ENCODE measurements at places on chromosomes 7 and 10. TPM values are rescaled to one million over a fixed set of nuclear protein-coding genes. Genes with fewer than 3 reads are reported as not detected.

Gene CYP2C8
- 0.61 TPM for total RNA-seq

Gene CHAT
- total RNA-seq = not detected

Gene GLCCI1
- total RNA-seq = 1.5 TPM

DNA sequence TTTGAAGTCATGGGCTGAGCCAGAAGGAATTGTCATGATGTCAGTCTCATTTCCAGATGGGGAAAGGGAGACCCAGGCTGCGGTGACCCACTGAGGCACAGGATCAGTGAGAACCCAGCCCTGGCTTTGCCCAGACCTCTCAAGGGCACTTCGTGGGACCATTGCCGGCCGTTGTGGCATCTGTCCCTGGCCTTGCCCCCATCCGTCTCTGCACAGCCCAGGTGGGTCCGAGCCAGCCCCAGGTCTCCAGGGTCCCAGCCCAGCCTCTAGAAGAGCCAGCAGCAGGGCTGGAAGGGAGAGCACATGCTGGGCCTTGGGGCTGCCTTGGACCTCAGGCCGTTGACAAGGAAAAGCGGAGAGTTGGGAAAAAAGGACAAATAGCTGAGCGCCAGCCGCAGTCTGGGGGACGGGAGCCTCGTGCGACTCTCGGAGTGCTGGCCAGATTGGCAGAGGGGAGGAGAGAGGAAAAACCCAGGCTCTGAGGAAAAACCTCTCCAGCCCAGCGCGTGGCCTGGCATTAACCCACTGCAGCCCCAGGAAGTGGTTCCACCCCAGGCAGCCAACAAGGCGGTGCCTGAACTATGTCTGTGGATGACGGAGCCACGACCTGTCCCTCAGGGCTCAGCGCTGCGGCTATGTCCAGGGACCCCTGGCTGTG, 30.2 kb downstream of the GRIFIN start:
- no peak overlapping the region for H3K4me3 ChIP-seq
- no peaks in the 10 kb centered on the region for H3K36me3 ChIP-seq
- H3K4me1 ChIP-seq = peaks cover 6% of the 10 kb centered on the region
- no peaks in the 10 kb centered on the region for H3K27me3 ChIP-seq
- no peak for DNase-seq

- H3K27me3 ChIP-seq = no peaks in the 10 kb centered on the region
- no peak overlapping the region for H3K27ac ChIP-seq
- H3K4me1 ChIP-seq = no peaks in the 10 kb centered on the region
- H3K36me3 ChIP-seq = no peaks in the 10 kb centered on the region
These were observed 786.9 kb upstream of the IGFBP3 start for GRCh38 chr7:46707973-46708372.

- no peak overlapping the region for H3K4me3 ChIP-seq
- DNase-seq = no peak
- H3K4me1 ChIP-seq = no peaks in the 10 kb centered on the region
- no peaks in the 10 kb centered on the region for H3K36me3 ChIP-seq
These were observed 139.4 kb downstream of the SKIDA1 start for GRCh38 chr10:21385996-21386585.

Gene NKX1-2
- total RNA-seq = 1.6 TPM

DNA sequence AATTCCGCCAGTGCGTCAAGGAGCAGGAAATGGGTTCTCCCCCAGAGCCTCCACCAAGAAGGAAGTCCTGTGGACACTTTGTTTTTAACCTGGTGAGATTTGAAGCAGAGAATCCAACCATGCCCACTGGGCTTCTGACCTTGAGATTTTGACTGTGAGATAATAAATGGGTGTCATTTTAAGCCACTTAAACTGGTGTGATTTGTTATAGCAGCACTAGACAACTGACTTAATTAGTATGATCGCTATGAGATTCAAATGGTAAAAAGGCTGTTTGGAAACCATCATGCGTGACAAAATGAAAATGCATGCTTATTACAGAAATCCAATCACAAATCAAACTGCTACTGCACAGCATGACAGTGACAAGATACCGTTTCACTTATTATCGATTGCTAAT, 98.0 kb downstream of the ADAM12 start:
- no peaks in the 10 kb centered on the region for H3K36me3 ChIP-seq
- H3K4me1 ChIP-seq = no peaks in the 10 kb centered on the region
- DNase-seq = no peak

DNA sequence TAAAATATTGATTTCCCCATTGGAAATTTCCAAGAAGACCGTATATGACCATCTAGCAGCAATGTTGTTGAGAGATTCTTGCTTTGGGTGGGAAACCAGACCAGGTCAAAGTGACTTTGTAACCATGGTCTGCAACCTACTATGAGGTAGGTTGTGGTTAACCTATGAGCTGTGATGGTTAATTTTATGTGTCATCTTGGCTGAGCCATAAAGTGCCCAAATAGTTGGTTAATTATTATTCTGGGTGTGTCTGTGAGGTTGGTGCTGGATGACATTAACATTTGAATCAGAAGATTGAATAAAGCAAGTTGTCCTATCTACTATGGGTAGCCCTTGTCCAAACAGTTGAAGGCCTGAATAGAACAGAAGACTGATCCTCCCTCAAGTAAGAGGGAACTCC, 18.3 kb upstream of the RALA start:
- peaks cover 8% of the 10 kb centered on the region for H3K4me1 ChIP-seq
- no peak for DNase-seq
- no peak overlapping the region for H3K4me3 ChIP-seq
- H3K36me3 ChIP-seq = no peaks in the 10 kb centered on the region

GRCh38 chr7:65978891-65979582, 3.0 kb downstream of the GUSB start:
- H3K4me1 ChIP-seq = peaks cover 13% of the 10 kb centered on the region
- H3K27me3 ChIP-seq = no peaks in the 10 kb centered on the region
- no peak for DNase-seq

- no peak for DNase-seq
- no peaks in the 10 kb centered on the region for H3K4me1 ChIP-seq
- H3K27ac ChIP-seq = peak overlapping the region; percentile 61
- H3K36me3 ChIP-seq = no peaks in the 10 kb centered on the region
These were observed 19.8 kb upstream of the TOMM7 start for GRCh38 chr7:22842383-22842941.

DNA sequence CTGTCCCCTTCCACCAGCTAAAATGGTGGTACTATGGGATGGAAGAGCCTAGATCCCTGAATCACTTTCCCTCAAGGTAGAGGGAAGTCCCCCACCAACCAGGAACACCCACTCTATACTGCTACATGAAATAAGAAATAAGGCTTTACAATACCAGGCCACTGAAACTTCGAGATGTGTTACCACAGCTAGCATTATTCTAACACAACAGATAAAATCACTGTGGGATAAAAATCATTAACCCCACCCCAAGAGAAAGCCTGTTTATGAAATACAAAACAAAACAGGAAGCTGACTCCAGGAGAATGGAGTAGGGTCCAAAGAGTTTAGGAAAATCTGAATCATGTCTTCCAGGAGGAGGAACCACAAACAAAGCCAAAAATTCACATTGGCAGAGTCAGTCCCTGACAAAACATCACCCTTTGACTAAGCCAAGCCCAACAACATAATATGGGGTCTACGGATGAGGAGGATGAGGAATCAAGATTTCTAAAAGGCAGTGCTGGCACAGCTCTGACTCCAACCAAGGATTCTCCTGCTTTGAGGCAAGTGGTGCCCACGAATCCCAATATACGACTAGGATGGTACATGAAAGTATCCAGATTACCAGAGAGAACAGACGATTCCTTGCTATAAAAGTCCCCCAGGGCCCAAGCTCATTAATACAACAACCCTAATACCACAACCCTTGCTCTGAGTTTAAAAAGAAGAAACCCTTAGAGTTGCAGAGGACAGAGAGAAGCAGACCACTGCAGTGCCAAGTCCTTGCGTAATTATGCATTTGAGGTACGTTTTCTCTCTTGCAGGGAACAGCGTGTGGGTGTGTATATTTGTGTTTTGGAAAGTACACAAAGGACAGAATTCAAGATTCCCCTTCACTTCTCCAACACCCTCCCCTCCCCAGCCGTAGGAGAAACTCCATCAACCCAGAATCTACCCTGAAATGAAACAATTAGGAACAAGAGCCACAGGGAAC, 23.7 kb downstream of the XPNPEP1 start:
- DNase-seq = no peak
- no peaks in the 10 kb centered on the region for H3K36me3 ChIP-seq

DNA sequence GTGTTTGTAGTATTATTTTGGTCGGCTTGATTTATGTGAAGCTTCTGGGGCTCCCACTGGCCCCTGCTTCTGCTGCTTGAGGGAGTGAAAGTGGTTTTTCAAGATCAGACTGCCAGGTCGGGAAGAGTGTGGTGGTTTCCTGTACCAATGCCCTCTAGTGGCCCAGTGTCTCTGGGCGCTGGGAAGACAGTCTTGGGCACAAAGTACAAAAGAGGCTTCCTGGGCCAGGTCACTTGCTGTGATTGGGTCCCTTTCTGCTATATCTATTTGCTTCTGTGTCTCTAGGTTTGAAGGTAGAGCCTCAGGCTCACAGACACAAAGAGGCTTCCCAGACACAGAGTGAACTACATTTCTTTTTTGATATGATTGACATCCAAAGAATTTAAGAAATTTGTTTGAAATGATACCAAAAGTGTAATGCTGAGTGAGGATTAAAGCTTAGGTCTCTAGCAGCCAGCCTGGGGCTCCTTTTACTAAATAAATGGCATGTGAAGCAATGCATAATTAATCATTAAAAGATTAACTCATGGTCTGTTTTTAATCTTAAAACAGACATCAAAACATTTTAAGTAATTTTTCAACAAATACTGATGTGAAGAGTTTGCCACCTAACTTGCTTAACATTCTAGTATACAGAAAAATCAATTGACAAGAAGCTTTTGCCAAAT, 36.3 kb downstream of the ABCB1 start:
- no peak overlapping the region for H3K4me3 ChIP-seq
- no peaks in the 10 kb centered on the region for H3K27me3 ChIP-seq
- H3K4me1 ChIP-seq = no peaks in the 10 kb centered on the region
- DNase-seq = no peak
- H3K27ac ChIP-seq = no peak overlapping the region
- no peaks in the 10 kb centered on the region for H3K36me3 ChIP-seq

GRCh38 chr10:30510932-30511700, 77.1 kb downstream of the MAP3K8 start:
- no peak for DNase-seq
- H3K36me3 ChIP-seq = no peaks in the 10 kb centered on the region
- no peaks in the 10 kb centered on the region for H3K27me3 ChIP-seq
- no peak overlapping the region for H3K4me3 ChIP-seq
- H3K27ac ChIP-seq = no peak overlapping the region

DNA sequence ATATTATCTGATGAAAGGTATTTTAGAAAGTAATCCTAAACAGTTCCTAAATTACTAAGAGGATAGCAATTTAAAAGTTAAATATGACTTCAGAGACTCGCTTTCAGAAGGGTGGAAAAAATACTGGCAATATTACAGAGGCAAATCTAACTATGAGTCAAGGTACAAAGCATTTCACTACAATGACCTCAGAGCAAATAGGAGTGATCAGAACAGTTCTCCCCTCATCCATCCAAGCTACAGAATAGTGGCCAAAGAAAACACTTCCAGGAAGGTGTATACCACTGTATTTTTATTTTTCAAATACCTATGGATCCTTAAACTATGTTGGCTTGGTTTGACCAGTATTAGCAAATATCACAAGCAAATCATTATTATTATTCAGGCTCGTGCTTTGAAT, 112.8 kb upstream of the ODAD2 start:
- H3K4me1 ChIP-seq = no peaks in the 10 kb centered on the region
- no peak overlapping the region for H3K27ac ChIP-seq
- H3K36me3 ChIP-seq = peaks cover 14% of the 10 kb centered on the region
- no peak for DNase-seq

Gene SYNPO2L
- 0.29 TPM for total RNA-seq

DNA sequence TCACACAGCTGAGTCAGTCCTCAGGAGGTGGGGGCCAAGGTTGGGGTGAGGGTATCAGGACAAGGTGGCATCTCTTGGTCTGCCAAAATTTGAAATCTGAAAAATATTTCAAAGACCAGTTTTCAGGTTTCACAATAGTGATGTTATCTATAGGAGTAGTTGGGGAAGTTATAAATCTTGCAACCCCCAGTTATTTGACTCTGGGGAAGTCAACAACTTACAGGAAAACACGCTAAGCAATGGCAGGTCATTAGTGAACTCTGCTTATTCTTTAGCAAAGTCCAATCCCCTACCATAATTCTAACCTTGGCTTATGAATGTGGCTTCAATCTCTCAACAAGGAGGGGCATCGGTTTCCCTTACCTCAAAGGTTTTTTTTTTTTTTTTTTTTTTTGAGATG, 94.9 kb downstream of the MARCHF5 start:
- no peak for DNase-seq
- no peaks in the 10 kb centered on the region for H3K27me3 ChIP-seq
- peaks cover 17% of the 10 kb centered on the region for H3K4me1 ChIP-seq
- H3K27ac ChIP-seq = no peak overlapping the region

- H3K4me3 ChIP-seq = no peak overlapping the region
- H3K27me3 ChIP-seq = no peaks in the 10 kb centered on the region
- H3K4me1 ChIP-seq = no peaks in the 10 kb centered on the region
- H3K27ac ChIP-seq = no peak overlapping the region
These were observed 59.1 kb downstream of the NRF1 start for GRCh38 chr7:129670656-129671055.

Gene HIF1AN
- total RNA-seq = 11.8 TPM

- H3K36me3 ChIP-seq = no peaks in the 10 kb centered on the region
- H3K4me3 ChIP-seq = no peak overlapping the region
- no peak for DNase-seq
- H3K27ac ChIP-seq = no peak overlapping the region
- no peaks in the 10 kb centered on the region for H3K4me1 ChIP-seq
These were observed 58.7 kb downstream of the MTURN start for GRCh38 chr7:30193336-30193943.

- no peaks in the 10 kb centered on the region for H3K36me3 ChIP-seq
- H3K27ac ChIP-seq = no peak overlapping the region
- no peaks in the 10 kb centered on the region for H3K4me1 ChIP-seq
- no peak overlapping the region for H3K4me3 ChIP-seq
These were observed 80.6 kb downstream of the ETV1 start for GRCh38 chr7:13908667-13909397.

DNA sequence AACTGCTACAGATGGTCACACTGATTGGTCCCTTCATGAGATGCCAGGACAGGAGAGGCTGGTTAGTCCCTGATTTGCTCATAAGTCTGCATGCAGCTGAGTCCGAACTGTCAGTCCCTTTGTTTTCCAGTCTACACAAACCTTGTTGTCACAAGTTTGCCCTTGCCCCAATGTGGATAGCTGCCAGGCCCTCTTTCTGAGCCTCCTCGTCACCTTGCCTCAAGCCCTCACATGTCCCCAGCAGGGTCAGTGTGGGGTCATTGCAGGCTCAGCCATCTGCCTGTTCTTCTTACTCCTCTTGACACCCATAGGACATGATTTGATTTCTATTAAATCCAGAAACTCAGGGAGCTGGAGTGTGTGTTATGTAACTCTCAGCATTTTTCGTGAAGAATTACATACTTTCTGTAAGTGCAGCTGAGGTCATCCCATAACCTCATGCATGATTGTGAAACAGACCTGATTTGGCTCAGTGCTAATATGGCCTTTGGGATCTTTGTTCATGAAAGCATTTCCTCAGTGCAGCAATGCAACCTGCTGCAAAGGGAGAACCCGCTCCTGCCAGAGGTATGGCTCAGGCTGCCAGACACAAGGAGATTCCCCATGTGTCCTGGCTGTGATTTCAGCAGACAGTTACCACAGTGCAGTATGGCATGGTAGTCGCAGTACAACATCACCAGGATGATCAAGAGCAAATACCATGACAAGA, 70.0 kb upstream of the ZMIZ2 start:
- no peak overlapping the region for H3K4me3 ChIP-seq
- H3K4me1 ChIP-seq = peaks cover 30% of the 10 kb centered on the region
- peaks cover 20% of the 10 kb centered on the region for H3K36me3 ChIP-seq
- no peaks in the 10 kb centered on the region for H3K27me3 ChIP-seq
- DNase-seq = no peak

Gene CREB3L2
- 21.9 TPM for total RNA-seq
